ENCODE measurements at places on chromosomes 12 and 14.

GRCh38 chr14:34404416-34404815 is 57.6 kb downstream of the SPTSSA start:
- peak; percentile 68 for DNase-seq

GRCh38 chr12:22039361-22039760 is 6.7 kb upstream of the CMAS start:
- DNase-seq, result no peak

- DNase-seq, result no peak
Observed at GRCh38 chr12:42102720-42103119, 42.0 kb downstream of the GXYLT1 start.

DNA sequence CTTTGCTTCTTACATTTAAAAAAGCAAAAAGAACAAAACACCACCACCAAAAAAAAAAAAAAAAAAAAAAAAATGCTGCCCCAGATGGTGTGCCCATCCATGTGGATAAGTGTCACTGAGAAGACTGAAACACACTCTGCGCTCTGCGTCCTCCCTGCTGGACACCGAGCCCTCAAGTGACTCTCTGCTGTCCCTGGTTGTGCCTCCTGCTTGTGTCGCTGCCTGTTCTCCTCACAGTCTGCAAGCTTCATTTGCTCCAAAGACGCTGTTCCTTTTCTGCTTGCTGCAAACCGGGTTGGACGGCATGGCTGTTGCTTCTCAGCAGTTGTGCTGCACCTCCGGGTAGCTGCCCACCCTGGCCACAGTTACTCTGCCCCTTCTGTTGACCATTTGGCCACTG is 276.2 kb upstream of the ATP2B1 start:
- DNase-seq, result no peak

DNA sequence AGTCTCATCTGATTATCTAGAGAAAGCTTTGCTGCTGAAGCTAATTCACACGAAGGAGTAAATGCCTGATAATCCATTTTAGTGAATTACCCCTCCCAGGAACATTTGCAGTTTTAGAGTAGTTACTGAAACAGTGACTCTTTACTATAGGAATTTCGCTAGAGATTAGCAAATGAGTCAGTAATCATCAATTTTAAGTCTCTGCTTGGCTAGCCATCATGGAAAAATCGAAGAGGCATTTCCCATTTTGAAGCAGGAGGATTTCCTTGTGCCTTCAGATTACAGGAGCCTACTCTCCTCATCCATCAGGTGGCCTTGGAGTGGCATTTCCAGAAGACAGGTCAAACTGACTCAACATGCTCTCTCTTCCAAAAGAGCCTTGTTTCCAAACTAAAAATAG is 154.5 kb downstream of the EGLN3 start:
- DNase-seq, result no peak

Data from OCI-M1 (cell line).